IMR-90 (cell line): ENCODE measurements at places on chromosomes 6 and 20. TPM values are rescaled to one million over a fixed set of nuclear protein-coding genes. Genes with fewer than 3 reads are reported as not detected.

DNA sequence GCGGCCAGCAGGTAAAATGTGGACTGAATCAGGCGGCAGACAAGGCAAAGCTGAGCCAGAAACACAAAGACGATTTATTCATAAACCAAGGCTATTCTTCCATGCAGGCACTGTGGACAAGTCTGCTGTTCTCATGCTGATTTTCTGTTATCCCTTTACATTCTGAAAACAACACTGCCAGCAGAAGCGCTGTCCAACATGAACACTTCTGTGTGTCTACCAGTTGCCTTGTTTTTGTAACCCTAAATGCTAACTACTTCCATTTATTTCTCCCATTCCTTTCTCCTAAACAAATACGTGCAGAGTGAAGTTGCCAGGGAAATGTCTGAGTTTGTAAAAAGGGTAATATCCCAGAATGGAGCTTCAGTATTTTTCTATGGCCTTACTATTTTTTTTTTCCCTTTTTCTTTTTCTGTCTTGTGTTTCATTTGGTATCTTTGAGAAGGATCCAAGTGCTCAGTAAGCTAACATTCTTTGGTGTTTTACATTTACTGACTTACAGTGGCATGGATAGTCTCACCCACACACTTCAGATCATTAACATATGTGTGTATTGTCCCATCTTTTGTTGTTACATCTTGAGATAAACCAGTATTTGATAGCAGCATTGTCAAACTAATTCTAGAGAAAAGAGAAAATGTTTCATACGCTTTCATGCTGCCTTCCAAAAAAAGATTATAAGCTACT, 1308.9 kb upstream of the MAP3K7 start:
- no peak for DNase-seq
- no peak overlapping the region for H3K27ac ChIP-seq

DNA sequence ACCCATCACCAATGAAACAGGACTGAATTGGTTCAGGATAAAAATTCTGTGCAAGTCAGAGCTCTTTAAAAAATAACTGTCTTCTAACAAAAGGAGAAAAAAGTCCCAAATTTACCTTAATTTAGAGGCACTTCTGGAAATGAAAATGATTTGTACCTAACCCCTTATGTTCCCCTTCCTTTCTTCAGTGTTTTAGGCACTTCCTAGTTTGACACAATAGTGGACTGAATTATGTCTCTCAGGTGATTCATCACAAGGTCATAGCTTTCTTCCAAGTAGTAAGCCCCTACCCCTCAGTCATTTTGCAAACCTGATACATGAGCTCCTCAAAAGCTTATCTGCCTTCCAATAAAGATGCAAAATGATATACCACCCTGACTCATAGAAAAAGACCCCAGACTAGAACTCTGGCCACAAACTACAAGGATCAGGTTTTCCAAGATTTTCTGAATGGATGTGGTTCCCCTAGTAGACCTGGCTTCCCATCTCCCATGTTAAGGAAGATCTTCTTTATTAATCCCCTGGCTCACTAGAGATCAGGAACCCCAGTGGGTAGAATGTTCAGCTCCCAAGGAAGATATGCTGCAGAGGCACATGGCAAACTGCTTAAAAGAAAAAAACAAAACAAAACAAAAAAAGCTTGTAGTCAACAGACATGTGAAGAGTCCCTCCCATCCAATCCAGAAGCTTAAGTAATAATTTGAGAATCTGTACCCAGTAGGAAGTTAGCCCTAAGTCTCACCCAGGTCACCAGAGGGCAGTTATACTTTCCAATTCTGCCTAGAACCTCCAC, 3.6 kb downstream of the PPP1R10 start:
- no peak overlapping the region for H3K4me3 ChIP-seq
- peaks cover 7% of the 10 kb centered on the region for H3K4me1 ChIP-seq
- H3K27ac ChIP-seq: no peak overlapping the region
- H3K36me3 ChIP-seq: peaks cover 29% of the 10 kb centered on the region
- no peaks in the 10 kb centered on the region for H3K27me3 ChIP-seq

DNA sequence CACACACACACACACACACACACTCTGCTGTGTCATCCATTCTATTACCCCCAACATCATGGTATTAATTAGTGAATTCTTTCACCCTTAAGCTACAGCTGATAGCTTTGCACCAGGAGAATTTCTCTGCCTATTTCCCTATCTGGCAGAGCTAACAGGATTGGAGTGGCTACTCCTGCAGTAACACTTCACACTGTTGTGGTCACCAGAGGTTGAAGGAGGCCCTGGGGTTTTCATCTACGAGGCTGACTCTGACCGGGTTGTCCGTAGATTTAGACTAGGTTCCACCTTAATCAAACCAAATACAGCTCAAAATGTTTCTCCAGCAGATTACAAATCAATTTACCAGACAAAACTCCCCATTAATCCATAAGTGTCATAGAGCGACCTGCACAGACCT, 69.2 kb upstream of the RIPOR2 start:
- H3K4me3 ChIP-seq: no peak overlapping the region
- no peak for DNase-seq
- no peaks in the 10 kb centered on the region for H3K27me3 ChIP-seq
- no peaks in the 10 kb centered on the region for H3K36me3 ChIP-seq
- no peak overlapping the region for H3K27ac ChIP-seq
- H3K4me1 ChIP-seq: peaks cover 7% of the 10 kb centered on the region

METTL24 gene
- polyA plus RNA-seq: not detected in 2 replicates

COL19A1 gene
- polyA plus RNA-seq: not detected in 2 replicates

HNF4A gene
- polyA plus RNA-seq: not detected in 2 replicates

PIGU gene
- polyA plus RNA-seq: 31.1 and 32.4 TPM in 2 replicates
